ENCODE measurements at places on chromosomes 12 and 14. TPM values are rescaled to one million over a fixed set of nuclear protein-coding genes. Genes with fewer than 3 reads are reported as not detected.

GRCh38 chr12:42789808-42790760, 200.5 kb upstream of the PRICKLE1 start:
- DNase-seq = no peak

- DNase-seq = no peak
These were observed 13.9 kb upstream of the ANKRD33 start for GRCh38 chr12:51874000-51874399.

CMA1 gene
- not detected for total RNA-seq

KIF26A gene
- total RNA-seq = not detected

GRCh38 chr12:132429946-132430643, 59.9 kb upstream of the FBRSL1 start:
- DNase-seq = no peak

- DNase-seq = no peak
These were observed 1.8 kb downstream of the OAS1 start for GRCh38 chr12:112908548-112908947.

GRCh38 chr14:57492859-57493258, 798 bp downstream of the CCDC198 start:
- DNase-seq = peak; percentile 32

GALNT9 gene
- total RNA-seq = not detected

GRCh38 chr14:87712396-87713090, 280.4 kb downstream of the GALC start:
- no peak for DNase-seq

- no peak for DNase-seq
These were observed 76.9 kb downstream of the OTX2 start for GRCh38 chr14:56733396-56733795.

GRCh38 chr12:106015646-106016045, 123.1 kb downstream of the NUAK1 start:
- no peak for DNase-seq

- no peak for DNase-seq
These were observed 82.0 kb upstream of the EEA1 start for GRCh38 chr12:93011100-93011499.

DNA sequence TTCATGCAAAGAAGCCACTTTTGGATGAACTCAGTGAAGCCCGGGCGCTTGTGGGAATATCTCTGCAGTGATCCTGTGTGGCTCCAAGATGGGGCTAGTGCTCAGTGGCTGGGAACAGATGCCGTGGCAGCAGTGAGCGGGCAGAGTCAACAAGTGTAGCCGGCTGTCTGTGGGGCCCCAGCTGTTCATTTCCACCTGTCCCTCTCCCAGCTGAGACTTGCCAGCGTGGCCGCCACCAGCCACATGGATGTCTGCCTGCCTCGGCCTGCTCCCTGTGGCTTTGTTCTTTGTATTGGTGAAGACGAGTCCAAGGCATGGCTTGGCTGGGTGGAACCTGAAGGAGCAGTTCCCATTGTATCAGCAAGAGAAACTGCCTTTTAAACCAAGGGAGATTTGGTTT, 77.3 kb downstream of the NOS1 start:
- no peak for DNase-seq

DNA sequence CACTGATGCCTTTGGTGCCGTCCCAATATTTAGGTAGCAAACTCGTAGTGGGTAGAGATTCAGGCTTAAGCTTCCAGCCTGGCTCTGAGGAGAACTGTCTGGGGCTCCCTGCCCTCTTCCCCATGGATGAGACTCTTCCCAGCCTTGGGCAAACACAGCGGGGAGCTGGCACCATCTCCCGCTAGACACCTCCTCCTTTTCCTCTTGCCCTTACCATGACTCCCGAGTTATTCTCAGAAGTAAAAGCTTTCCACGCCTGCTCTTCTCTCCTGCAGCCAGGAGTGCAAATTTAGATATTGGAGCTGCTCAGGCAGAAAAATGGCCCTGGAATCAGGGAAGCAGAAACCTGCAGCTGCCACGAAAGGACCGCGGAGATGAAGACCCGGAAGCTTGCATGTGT, 45.6 kb upstream of the RBM19 start:
- no peak for DNase-seq

- DNase-seq = no peak
These were observed 13.1 kb downstream of the ULK1 start for GRCh38 chr12:131907379-131908091.

GYS2 gene
- total RNA-seq = not detected

GRCh38 chr14:58912287-58912686, 274.5 kb downstream of the DACT1 start:
- DNase-seq = no peak

MYF6 gene
- not detected for total RNA-seq

GRCh38 chr14:72598306-72598705, 295.6 kb downstream of the DPF3 start:
- DNase-seq = no peak

RFX4 gene
- not detected for total RNA-seq

GRCh38 chr14:67416810-67417209, 4.8 kb upstream of the PLEK2 start:
- DNase-seq = no peak

- DNase-seq = no peak
These were observed 109.5 kb downstream of the AEBP2 start for GRCh38 chr12:19548834-19549233.

DNA sequence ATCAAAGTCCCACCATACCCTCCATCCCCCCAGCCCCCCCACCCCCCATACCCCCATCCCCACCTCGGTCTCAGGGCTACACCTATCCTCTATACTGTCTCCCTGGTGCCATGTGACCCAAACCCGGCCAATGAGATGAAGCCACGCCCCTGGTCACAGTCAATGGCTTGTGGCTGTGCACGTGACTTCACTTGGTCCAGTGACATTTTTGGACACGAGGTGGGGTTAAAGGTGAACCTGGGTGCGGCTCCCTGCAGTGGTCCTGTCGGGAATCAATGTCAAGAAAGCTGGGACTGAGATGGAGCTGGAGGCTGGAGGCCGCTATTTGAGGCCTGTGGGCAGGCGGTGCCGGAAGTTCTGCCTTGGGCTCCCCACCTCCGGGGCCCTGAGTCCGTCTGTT, 100.7 kb upstream of the MAP1LC3B2 start:
- DNase-seq = no peak

GRCh38 chr12:117820216-117820907, 148.4 kb downstream of the KSR2 start:
- DNase-seq = no peak

DNA sequence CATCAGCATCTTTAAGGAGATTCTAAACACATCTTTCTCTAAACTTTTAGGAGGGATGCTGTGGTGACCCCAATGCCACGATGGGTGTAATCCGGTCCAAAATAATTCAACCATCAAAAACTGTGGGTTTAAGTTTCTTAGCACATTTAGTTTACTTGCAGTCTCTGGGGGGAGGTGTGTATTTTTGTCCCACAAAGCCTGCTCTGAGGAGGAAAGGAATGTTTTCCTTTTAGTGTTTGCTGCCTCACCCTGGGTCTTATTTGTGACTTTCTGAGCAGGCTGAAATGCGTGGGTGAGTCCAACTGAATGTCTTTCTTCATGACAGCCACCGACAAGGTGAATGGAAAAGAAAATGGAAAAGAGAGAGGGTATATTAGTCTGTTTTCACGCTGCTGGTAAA, 1324.7 kb downstream of the AACS start:
- DNase-seq = no peak

DNA sequence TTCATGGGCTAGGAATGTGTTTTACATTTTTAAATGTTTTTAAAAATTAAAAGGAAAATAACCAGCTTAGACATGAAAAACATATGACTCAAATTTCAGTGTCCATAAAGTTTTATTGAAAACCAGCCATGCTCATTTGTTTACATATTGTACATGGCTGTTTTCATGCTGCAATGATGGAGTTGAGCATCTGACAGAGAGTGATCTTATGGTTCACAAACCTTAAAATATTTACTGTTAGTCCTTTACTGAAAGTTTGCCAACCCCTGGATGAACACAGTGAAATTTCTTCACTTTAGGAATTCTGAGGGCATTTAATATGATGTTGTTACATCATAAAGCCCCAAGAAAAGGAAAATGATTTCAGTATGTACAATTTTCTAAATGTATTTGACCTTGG, 16.1 kb downstream of the RASSF9 start:
- DNase-seq = no peak

TOMM20L gene
- total RNA-seq = not detected

ENDOU gene
- not detected for total RNA-seq

- DNase-seq = peak; percentile 85
These were observed 188.1 kb downstream of the SLC5A8 start for GRCh38 chr12:101021911-101022388.

DNA sequence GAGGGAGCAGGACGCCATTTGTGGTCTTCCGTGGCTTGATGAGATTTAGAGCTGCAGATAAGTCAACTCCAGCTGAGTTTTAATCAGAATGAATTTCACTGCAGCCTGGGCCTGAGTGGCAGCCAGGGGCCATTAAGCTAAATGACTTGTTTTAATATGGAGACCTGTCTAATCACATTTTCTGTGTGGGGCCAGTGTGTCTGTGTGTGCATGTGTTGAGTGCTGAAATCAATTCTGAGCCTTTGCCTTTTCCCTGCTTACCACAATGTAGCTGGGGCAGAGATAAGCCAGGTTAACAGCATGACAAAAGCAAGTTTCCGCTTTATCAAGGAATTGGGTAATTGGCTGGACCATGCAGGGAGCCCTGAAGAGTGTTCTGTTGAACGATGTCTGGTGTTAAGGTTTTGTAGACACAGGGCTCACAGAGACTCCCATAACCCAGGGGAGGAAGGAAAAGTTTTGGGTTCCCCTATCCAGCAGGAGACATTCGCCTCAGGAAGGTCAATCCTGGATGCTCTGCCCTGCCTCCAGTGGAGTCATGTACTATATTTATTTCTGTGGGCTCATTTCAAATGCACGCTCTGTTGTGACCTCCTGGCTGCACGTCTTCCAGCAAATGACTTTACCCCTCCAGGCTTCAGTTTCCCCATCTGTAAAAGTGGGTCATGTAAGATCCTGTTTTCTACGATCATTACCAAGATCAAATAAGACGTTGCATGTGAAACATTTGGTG, 24.2 kb downstream of the RPH3A start:
- DNase-seq = no peak

DNA sequence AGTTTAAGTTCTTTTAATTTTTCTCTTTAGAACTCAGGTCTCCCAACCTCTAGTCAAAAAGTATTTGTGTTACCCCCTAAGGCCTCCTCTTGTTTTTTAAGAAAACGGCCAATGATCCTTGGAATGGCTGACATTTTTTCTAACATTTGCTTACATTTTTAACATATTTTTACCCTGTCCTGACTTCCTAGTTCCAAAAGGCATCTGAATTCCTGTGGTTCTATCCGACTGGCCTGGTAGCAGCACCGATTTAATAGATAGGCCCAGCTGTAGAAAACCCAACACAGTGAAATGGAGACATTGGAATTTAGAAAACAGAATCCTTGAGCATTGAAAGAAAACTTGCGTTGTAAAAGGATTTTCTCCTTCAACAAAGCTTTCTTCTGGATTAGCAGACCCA, 134.7 kb upstream of the GSC start:
- peak; percentile 17 for DNase-seq

GRCh38 chr12:83186419-83186818, 499.7 kb downstream of the TMTC2 start:
- DNase-seq = no peak

SCARB1 gene
- 46.3 TPM for total RNA-seq

SMOC1 gene
- total RNA-seq = not detected

GLT8D2 gene
- total RNA-seq = 42.1 TPM

NEK9 gene
- 69.5 TPM for total RNA-seq

ALDH1L2 gene
- 39.8 TPM for total RNA-seq

- no peak for DNase-seq
These were observed 222.5 kb upstream of the RTL1 start for GRCh38 chr14:101125719-101126651.

- no peak for DNase-seq
These were observed 592.2 kb downstream of the ETNK1 start for GRCh38 chr12:23217158-23217557.

- DNase-seq = no peak
These were observed 89.0 kb downstream of the STON2 start for GRCh38 chr14:81311141-81311540.

DNA sequence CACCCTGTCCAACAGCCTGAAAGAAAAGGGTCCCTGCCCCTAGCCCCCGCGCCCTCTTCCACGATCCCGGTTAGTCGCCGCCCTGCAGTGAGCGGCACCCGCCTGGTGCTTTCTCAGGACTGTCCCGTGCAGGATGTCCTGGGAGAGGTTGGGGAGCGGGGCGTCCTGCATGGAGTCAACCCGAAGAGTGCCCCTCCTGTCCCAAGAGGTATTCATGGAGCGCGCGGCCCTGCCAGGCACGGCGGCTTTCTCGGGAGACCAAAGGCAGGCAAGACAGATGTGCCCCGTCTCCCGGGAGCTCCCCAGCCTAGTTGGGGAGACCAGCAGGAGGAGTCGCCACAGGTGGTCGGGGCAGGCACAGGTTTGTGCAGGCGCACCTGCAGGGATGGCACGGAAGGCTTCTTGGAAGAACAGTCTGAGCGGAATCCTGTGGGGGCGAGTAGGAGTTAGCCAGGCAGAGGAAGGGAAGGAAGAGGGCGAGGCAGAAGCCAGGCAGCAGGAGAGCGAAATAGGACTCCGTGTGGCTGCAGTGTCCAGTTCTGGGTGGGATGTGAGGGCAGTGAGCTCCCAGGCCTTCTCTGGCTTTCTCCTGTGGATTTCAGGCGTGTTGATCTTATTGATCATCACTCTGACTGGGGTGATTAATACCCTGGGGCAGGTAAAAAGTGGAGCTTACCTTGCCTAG, 723 bp downstream of the SIVA1 start:
- no peak for DNase-seq

REC8 gene
- 2.9 TPM for total RNA-seq

DNA sequence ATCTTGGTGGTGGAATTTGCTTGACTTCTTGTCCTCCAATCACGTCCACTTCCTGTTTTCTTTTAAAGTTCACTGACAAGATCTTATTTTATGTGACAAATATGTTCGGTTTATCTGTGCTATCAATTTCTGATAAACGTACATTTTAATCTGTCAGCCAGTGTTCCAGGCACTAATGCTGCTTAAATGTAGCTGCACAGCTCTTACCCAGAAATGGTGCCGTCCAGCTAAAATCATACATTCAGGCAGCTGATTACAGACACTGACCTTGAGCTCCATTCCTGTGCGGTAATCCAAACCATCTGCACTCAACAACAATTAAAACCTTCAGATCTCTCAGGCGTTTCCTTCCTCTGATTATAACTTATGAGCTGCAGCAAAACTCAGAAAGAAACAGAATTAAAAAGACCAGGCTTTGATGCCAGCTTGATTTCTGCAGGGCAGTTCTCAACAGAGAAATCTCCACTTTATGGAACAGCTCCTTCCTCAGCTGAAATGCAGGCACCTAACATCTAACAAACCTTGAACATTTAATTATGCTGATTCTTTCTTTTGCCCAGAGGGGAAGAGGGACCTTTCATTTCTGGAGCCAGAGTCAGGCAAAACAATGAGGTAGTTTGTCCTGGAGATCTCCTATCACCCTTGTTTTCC, 26.4 kb upstream of the RASSF3 start:
- DNase-seq = no peak
